ENCODE measurements at places on chromosomes 4 and X. TPM values are rescaled to one million over a fixed set of nuclear protein-coding genes. Genes with fewer than 3 reads are reported as not detected.

TMSB15A gene
- not detected for total RNA-seq

MTNR1A gene
- total RNA-seq: not detected

USP17L12 gene
- total RNA-seq: not detected

ARMCX5 gene
- total RNA-seq: 9.0 TPM

ADAMTS3 gene
- total RNA-seq: not detected

PHEX gene
- 0.25 TPM for total RNA-seq

ALB gene
- not detected for total RNA-seq

ZNF718 gene
- total RNA-seq: 7.9 TPM

TGIF2LX gene
- not detected for total RNA-seq

DNA sequence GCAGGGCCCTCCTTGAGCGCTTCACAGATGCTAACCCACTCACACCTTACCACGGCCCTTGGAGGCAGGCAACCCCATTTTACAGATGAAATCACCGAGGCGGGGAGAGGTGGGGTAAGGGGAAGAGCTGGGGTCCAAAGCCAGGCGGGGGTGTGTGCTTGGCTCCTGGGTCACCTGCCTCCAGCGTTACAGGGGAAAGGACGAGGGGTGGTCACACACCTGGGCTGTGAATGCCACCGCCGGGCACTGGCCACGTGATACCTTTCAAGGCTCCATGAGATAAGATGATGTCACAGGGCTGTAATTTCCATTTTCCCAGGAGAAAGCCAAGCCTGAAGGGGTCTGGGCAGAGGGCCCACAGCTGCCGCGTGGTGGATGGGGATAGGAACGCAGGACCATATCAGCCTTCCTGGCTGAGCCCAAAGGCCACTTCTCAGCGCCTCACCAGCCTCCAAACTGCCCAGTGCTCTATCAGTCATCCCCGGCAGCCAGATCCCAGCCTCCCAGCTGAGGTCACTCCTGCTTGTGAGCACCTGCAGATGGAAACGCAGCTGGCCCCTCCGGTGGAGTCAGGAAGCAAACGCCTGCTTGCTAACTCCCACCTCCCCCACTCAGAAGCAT is 62.4 kb upstream of the CRMP1 start:
- DNase-seq: no peak

GRCh38 chrX:75522565-75523431 is at the start of gene ZDHHC15:
TSS of gene ZDHHC15 (minus strand) at chrX:75523037. CDS start at chrX:75523024, 13 bp downstream.
- no peak for DNase-seq

DNA sequence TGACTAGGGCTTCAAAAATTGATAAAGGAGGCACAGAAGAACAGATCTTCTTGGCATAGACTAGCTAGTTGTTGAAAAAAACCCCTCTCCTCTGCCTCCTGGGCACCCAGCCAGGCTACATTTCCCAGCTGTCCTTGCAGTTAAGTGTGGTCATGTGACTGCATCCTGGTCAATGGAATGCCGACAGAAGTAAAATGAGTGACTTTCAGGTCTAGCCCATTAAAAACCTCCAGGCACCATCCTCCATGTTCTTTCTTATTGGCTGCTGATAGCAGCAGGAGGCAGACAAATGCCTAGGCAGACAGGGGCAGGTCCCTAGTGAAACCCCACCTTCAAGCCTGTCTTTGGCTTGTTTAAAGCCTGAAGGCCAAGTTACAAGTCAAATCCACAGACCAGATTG is 35.3 kb downstream of the ATXN3L start:
- DNase-seq: no peak

GRCh38 chr4:148426643-148427042 is 15.6 kb downstream of the NR3C2 start:
- no peak for DNase-seq

- DNase-seq: no peak
These were observed 311.8 kb downstream of the PPP3CA start for GRCh38 chr4:101035487-101035886.

Data from natural killer cell (primary cell).